ENCODE measurements at places on chromosomes 1 and 21.
A peak's percentile ranks its signal among the peaks of the same experiment; 100 is the strongest.

GRCh38 chr1:229027622-229028182, 243.2 kb upstream of the RAB4A start:
- no peak for DNase-seq

GRCh38 chr1:44851308-44851707, 8.3 kb upstream of the PTCH2 start:
- no peak for DNase-seq

DNA sequence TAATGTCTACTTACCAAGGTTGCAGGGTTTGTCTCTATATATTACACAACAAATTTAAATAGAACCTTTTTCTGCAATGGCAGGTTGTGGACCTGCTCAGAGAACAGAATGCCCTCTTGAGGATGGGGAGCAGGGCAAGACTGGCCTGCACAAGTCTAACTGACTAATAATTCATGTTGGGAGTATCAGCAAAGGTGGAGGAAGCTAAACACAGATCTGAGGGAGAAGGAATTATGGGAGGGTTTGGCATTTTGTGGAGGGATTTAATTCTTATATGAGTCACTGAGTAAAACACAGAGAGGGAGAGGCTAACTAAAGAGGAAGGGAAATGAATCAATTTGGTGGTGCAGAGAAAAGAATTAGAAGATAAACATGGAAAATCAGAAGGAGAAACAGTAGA, 40.0 kb downstream of the CLDN17 start:
- DNase-seq: no peak

DNA sequence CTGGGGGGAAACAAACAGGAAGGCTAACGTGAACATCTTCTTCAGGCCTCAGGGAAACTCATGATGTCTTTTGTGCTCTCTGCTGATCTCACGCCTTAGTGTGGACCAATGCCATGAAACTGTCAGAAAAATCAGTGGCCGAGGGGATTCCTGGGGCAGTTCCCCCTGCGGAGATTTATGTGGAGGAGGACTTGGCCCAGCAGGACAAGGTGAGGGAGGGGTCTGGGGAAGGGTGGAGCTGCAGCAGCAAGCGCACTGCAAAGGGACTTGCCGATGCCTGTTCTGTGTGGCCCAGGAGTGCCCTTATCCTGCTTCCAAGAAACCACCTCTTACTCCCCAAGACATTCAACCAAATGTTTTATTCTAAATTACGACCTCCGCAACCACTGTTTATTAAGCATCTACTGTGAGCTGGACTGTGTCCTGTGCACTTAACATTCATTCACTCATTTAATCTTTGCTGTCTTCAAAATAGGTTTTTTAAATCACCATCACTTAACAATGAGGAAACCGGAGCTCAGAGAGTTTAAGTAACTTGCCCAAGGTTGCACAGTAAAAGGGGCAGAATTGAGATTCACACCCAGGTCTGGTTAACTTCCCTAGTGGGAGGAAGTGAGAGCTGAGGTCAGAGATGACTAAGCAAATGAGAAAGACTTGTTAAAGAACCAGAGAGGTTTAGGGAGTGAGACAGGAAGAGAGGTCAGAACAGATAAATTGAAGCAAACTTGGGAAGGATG, 49.7 kb downstream of the FHAD1 start:
- no peak for DNase-seq

- DNase-seq: peak; percentile 48
Measured at GRCh38 chr1:24199291-24199900, 12.3 kb upstream of the IFNLR1 start.

- DNase-seq: no peak
Measured at GRCh38 chr21:45549626-45550463, 7.6 kb upstream of the SLC19A1 start.

- no peak for DNase-seq
Measured at GRCh38 chr1:81155131-81155530, 645.6 kb upstream of the ADGRL2 start.

- no peak for DNase-seq
Measured at GRCh38 chr1:175893192-175893591, 149.8 kb upstream of the TNR start.

DNA sequence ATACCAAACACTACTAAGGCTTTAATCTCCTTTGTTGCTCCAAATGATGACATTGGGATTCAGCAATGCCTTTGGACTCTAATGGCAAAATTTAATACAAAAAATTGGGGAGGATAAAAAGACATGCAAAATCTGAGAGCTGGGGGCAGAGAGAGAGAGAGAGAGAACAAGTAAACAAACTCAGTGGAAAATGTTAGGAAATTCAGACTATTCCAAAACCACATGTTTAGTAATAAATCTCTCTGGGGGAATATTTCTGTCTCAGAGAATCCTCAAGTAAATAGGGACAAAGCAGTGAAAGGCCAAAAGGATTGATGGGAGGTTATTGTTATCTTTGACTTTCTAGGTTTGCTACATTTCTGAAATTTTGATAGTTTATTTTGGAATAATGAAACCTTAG, 65.7 kb downstream of the PLA2G4A start:
- DNase-seq: no peak

GRCh38 chr1:173168941-173169340, 38.2 kb downstream of the TNFSF4 start:
- DNase-seq: no peak

DNA sequence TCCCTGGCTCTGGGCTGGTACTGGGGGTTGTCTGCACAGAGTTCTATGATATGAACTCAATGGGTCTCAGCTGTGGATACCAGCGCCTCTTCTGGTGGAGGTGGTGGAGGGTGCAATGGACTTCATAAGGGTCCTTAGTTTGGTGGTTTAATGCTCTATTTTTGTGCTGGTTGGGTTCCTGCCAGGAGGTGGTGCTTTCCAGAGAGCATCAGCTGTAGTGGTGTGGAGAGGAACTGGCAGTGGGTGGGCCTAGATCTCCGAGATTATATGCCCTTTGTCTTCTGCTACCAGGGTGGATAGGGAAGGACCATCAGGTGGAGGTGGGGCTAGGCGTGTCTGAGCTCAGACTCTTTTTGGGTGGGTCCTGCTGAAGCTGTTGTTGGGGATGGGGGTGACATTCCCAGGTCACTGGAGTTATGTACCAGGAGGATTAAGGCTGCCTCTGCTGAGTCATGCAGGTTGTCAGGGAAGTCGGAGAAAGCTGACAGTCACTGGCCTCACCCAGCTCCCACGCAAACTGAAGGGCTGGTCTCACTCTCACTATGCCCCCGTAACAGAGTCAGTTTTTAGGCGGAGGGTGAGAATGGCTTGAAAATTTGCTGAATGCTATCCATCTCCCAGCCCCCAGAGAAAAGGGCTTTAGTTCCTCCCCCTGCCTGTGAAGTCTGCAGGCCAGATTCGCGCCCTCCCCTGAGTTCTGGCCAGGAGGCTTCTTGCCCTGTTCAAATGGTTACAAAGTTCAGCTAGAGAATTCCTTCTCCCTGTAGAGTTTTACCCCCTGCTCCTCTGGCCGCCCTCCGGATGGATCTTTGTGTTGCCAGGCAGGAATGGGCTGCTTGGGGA, 902.9 kb downstream of the LTN1 start:
- DNase-seq: no peak

- DNase-seq: no peak
Measured at GRCh38 chr1:97392701-97393100, 528.1 kb downstream of the DPYD start.

DNA sequence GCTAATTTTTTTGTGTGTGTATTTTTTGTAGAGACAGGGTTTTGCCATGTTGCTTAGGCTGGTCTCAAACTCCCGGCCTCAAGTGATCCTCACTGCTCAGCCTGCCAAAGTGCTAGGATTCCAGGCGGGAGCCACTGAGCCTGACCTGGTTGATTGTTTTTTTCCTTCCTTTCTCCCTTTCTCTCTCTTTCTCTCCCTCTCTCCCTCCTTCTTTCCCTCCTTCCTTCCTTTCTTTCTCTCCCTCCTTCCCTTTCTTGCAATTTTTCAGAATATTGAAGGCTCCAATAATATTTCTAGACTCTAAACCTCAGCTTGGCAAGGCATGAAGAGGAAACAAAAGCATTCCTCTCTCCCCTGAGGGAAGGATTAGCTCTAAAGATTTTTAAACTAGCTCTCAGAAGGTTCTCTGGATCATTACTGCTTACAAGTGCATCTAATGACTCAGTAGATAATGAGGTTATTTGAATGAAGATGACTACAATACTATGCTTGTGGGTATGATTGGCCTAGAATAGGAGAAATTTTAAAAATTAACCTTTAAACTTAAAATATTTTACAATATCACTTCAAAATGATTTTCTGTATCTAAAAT, 68.5 kb upstream of the GADD45A start:
- DNase-seq: no peak

GRCh38 chr1:40308036-40308727, 8.9 kb downstream of the COL9A2 start:
- DNase-seq: no peak

- DNase-seq: no peak
Measured at GRCh38 chr1:34973326-34973725, 11.8 kb downstream of the TMEM35B start.

- DNase-seq: no peak
Measured at GRCh38 chr1:26127235-26128163, 15.9 kb downstream of the PDIK1L start.

GRCh38 chr1:20172033-20172590, 13.8 kb upstream of the UBXN10 start:
- DNase-seq: no peak

GRCh38 chr1:225689882-225690459, 37.0 kb upstream of the ENAH start:
- no peak for DNase-seq

GRCh38 chr1:31592132-31592531, 15.8 kb downstream of the TINAGL1 start:
- no peak for DNase-seq

DNA sequence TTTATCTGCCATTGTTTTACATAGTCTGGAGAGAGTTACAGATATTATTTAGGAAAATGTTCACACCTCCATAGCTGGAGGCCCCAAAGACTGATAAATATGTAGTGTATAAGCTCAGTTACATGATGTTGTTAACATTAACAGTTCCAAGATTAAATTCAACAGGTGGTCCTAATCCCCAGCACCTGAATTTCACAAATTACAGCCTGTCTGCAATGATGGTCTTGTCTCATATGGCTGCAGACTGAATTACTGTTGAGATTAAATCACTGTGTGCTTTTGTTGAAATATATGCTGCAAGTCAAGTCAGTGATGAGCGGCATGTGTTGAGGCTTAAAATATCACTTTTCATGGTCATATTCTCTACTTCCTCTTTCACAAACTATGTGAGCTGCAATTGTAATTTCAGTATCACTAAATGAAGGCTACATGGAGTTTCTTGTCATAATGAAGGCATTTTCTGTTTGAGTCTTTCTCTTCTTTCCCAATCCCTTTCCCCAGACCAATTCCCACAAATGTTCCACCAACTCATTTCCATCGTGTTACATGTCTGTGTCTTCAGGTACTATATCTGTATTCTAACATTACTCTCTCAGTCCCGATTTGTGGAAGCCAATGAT, 4.2 kb downstream of the ST6GALNAC5 start:
- DNase-seq: no peak

GRCh38 chr1:247332215-247332622, 552 bp upstream of the ZNF496 start:
- no peak for DNase-seq

DNA sequence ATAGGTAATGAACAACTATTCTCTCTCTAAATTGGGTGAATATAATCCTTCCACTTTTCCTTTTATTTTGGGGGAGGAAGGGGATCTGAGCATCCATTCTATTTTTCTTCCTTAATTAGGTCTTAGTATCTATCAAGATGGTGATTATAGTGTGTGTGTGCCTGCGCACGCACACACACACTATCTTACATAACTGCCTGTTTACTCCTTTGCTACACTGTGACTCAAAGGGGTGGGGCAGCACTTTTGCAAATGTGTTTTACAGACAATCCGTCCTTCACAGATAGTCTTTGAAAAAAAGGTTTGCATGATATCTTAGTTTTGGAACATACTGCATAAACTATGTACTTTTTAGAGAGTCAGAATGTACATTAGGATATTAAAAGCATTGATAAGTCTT, 191.5 kb downstream of the SDCCAG8 start:
- no peak for DNase-seq

- DNase-seq: no peak
Measured at GRCh38 chr1:106937104-106937503, 119.4 kb upstream of the PRMT6 start.

GRCh38 chr1:23695667-23696066, 4.1 kb downstream of the RPL11 start:
- no peak for DNase-seq

- DNase-seq: no peak
Measured at GRCh38 chr1:914891-915280, 8.8 kb upstream of the SAMD11 start.

DNA sequence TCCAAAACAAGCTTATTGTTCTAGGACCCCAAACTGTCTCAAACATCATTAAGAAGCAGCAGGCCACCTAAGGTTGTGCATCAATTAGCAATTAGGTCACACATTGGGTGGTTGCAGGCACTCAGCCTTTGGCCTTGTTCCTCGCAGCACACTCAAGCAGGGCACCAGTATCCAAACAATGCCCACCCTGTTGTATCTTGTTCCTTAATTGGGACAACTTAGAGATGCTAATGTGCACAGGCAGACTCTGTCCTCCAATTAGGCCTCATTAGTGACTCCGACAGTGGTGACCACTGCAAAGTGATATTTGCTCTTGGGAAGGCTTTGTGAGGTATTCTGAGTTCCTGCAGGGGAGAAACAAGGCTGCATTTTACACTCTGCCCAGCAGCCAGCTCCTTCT, 515.1 kb upstream of the PTBP2 start:
- no peak for DNase-seq
